ENCODE measurements at places on chromosomes 5 and 9.

DNA sequence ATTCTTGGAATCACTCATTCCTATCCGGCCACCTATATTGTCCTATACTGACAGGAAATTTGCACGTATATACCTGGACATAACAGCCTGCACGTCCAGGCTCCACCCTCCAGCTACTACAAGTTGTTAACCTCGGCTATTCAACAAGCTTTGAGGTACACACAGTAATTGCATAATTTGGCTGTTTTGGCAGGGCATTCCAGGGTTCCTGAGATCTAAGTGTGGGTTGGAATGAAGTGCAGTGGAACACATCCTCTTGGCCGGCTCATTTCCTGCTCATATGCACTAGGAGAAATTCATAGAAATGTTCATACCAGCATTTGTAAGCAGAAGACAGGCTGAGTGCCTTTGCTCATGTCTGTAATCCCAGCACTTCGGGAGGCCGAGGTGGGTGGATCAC is 222.3 kb downstream of the FBXL7 start:
- no peak for DNase-seq

- no peak for DNase-seq
Observed at GRCh38 chr5:169778622-169779596, 141.8 kb downstream of the DOCK2 start.

GRCh38 chr5:149719666-149720065 is 10.4 kb upstream of the PPARGC1B start:
- no peak for DNase-seq

GRCh38 chr5:34675857-34676256 is 19.7 kb downstream of the RAI14 start:
- DNase-seq, result no peak

DNA sequence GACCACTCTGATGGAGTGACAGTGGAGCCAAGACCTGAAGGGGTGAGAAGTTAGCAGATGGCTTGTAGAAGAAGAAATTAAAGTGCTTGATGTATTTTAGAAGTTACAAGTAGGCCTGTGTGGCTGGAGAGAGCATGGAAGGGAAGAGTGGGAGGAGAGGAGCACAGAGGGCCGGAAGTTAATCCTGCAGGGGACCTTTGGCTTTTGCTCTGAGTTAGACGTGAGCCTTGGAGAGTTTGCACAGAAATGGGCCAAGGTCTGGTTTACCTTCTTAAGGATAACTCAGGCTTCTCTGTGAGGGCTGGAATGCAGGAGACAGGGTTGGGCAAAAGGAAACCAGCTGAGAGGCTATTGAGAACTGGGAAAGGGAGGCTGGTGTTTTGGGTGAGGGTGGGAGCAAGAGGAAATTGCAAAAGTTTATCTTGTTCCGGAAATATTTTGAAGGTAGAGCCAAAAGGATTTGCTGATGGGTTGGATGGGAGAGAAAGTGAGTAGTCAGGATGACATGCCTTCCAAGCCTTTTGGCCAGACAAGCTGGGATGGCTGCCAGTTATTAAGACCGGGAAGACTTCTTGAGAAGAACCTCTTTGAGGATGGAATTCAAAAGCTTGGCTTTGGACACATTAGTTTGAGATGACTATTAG is 17.5 kb upstream of the F2RL1 start:
- no peak for DNase-seq

GRCh38 chr9:75140261-75140660 is 51.9 kb downstream of the OSTF1 start:
- no peak for DNase-seq

DNA sequence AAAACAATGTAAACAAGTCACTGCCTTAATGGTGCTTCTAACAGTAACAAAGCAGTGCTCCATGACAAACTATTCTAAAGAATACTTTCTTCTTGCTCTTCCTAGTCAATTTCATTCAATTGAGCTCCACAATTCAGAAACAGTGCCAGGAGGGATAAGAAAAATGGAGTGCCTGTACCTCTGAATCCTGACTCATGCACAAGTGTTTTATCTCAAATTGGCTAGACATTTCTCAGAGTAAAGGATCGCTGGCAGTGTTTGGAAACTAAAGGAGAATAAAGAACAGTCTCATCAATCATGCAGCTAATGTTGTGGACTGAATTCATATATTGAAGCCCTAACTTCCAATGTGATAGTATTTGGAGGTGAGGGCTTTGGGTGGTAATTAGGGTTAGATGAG is 27.6 kb downstream of the SLC25A51 start:
- DNase-seq, result no peak

DNA sequence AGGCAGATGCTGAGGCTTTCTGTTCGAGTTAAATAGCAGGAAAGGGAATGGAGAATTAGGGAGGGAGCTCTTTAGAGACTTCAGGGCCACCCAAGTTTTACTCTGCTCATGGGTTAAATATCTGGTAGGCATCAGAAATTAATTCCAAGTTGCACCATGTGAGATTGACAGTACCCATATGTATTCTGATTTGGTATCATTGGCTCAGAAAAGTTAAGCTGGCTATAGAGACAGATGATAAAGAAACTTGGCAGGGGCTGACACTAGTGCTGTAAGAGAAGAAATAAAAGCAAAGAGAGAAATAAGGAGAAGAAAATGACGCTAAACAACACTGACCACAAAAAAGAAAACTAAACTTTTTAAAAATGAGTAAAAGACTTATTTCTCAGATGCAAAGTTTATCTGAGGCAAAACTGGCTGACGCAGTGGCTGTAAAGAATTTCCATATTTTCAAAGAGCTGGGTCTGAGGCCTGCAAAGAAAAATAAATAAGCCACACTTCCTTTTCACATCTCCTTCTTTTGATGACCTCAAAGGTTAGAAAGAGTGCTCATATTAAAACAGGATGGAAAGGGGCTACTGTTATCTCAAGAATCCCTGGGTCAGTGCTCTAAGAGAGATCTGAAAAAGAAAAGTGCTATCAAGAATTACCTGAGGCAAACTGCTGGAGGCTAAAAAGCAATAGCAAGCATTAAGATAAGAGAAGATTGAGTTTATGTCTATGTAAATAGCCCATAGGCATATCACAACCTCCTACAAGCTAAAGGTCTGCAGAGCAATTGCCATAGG is 399.0 kb upstream of the MEF2C start:
- DNase-seq, result no peak

GRCh38 chr9:89483592-89484474 is 14.1 kb downstream of the SEMA4D start:
- peak; percentile 54 for DNase-seq

- no peak for DNase-seq
Observed at GRCh38 chr5:165232509-165233028, 1727.2 kb downstream of the MAT2B start.

DNA sequence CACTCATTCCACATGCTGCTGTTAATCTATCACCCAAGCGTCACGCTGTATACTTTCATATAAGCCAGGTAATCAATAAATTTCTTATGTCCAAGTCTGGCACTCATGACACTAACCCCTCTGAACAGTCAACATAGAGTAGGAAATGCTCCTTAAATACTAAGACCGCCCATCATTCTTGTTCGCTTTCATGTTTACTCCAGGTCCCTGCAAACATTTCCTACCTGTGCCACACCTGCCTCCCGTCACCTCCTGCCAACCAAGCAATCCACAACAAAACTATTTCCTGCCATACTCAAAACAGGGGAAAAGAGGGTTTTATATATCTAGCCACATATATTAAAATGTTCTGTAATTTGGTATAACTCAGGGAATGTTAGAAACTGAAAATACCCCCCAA is 39.0 kb downstream of the ZFR start:
- no peak for DNase-seq

DNA sequence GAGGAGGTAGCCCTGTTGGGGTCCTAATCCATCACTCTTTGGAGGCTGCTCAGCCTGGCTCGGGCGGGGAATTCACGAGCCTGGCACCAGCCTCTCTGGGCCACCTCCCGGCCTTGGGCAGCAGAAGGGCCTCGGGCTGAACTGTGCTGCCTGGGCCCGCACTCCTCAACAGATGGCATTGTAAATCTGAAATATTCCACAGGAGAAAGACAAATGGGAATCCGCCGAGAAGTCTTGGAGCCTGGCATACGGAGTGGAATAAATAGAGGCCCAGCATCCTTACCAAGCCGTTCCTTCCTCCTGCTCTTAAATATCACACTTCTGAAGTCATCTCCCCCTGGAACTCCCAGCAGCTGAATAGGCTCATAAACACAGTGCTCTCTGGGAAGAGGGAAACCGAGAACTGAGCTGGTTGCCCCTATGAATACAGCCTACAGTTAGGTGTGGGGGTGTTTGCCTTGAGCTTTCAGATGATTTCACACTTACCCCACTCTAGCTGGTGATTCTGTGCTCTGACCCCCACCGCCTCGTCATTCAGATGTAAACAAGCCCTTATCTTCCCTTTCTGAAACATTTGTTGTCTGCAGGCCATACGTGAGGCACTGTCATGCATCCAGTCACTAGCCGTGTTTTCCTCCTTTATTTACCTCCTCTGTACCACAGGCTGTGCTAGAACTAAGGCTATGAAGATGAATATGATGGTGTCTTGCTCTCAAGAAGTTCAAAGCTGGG is 455.0 kb upstream of the CLINT1 start:
- no peak for DNase-seq

- DNase-seq, result no peak
Observed at GRCh38 chr9:136860529-136860928, 5.6 kb downstream of the EDF1 start.

DNA sequence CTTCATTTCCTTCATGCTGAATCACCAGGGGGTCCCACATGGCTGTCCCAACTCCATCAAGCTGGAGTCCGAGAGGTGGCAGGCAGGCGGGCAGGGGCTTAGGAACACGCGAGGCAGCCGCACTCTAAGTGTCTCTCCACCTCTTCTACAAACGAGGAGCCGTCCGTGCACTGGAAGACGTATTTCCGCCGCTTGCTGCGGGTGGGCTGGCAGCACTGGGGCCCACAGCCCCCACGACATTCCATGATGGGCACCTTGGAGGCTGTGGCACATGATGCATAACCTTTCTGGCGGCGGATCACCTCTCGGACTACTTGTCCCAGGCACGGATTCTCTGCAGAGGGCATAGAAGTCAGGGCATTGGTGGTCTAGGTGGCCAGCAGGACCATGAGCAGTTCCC is 87.2 kb upstream of the PANK3 start:
- no peak for DNase-seq

DNA sequence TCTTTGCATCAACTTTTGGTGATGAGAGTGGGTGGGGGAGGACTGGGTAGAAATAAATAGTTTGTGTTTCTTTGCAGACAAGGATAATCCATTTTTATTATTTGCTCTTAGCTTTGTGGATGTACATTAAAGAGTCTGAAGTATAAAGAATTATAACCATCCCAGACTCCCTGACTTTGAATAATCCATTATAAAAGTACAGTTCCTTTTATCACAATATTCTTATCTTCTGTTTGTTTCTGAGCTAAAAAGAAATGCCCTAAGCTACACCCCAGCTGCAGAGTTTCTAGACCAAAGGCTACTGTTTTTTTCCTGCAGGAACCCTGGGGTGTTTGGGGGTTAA is 77.9 kb downstream of the NDFIP1 start:
- DNase-seq, result no peak

DNA sequence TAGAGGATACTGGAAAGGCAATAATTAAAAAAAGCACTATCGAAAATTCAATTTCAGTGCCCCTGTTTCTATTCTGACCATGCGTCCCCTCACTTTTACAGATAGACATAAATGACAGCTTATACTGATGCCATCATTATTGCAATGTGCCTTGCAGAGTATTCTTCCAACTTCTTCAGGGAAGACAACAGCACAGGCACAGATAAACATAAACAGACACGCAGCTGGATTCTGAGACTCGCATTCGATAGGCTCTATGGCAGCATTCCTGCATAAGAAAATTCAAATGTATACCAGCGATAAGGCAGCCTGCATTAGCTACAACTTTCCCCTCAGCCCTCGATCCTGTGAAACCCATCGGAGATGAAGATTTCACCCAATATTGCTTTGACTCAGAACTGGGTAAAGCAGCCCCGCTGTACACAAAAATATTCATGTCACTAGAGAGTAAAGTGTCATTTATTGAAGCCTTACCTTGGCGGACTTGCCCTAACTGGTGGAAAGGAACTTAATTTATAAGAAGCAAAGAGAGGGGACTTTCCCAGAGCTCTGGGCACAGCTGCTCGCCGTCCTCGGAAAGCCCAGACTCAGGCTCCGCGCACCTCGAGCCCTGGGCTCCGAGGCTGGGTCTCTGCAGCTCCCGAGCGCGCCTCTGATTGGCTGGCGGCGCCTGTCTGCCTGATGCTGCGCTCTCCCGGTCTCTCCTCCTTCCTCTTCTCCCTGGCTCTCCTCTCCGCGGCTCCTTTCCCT is at the start of gene CDH18:
TSS of gene CDH18 (minus strand) at position 589 of the 750 bp plus-strand sequence. CDS start 149,214 bp downstream, outside the sequence.
- DNase-seq, result no peak

GRCh38 chr9:134630393-134630790 is 11.2 kb upstream of the COL5A1 start:
- DNase-seq, result no peak

GRCh38 chr5:81762401-81762800 is 11.5 kb upstream of the SSBP2 start:
- DNase-seq, result no peak
